ENCODE measurements at places on chromosomes 6 and 20.

DNA sequence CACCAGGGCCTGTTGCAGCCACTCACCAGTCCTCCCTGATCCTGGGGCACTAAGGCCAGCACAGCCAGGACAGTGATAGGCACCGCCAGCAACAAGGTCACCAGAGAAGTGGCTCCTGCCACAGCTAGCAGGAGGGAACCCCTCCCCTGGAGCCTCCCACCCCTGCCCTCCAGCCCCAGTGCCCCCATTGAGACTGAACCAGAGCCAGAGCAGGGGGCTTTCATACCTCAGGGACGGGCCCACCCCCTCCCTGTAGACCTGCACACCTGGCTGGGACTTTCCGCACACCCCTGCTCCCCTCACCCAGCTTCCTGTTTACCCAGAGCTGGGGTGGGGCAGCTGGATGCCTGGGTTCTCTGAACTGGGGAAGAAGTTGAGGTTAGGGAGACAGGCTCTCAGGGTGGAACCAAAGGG, at the start of gene LTB:
TSS of gene LTB (minus strand) at position 195 of the 414 bp plus-strand sequence. CDS start at position 188, 7 bp downstream.
- no peak for DNase-seq

- DNase-seq, result no peak
Observed at GRCh38 chr6:50120300-50120699, 70.6 kb upstream of the DEFB112 start.

GRCh38 chr6:153476243-153476642, 345.2 kb upstream of the RGS17 start:
- no peak for DNase-seq

DNA sequence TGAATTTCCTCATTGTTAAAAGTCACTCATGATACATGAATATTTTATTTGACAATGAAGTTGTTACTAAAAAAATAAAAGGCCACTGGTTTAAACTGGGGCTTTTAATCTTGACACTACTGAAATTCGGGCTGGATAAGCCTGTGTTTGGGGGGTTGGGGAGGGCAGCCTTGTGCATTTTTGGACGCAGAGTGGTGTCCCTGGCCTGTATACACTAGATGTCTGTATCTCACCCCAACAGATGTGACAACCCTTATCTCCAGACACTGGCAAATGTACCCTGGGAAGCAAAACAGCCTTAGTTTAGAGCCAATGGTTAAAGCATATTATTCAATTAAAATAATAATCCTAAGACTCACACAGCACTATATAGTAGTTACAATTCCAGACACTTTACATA, 24.8 kb downstream of the MAN1A1 start:
- no peak for DNase-seq

- DNase-seq, result no peak
Observed at GRCh38 chr6:117545161-117545595, 57.1 kb downstream of the GOPC start.

DNA sequence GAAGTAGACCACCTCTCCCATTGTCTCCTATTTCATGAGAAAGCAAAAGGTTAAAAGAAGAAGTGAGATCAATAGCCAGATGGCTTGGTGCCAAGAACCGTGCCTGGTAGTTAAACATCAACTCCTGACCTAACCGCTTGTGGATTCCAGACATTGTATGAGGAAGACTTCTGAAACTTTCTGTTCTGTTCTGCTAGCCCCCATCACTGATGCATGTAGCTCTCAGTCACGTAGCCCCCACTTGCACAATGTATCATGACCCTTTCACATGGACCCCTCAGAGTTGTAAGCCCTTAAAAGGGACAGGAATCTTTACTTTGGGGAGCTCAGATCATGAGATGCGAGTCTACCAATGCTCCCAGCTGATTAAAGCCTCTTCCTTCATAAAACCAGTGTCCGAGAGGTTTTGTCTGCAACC, 301.2 kb downstream of the RNGTT start:
- no peak for DNase-seq

DNA sequence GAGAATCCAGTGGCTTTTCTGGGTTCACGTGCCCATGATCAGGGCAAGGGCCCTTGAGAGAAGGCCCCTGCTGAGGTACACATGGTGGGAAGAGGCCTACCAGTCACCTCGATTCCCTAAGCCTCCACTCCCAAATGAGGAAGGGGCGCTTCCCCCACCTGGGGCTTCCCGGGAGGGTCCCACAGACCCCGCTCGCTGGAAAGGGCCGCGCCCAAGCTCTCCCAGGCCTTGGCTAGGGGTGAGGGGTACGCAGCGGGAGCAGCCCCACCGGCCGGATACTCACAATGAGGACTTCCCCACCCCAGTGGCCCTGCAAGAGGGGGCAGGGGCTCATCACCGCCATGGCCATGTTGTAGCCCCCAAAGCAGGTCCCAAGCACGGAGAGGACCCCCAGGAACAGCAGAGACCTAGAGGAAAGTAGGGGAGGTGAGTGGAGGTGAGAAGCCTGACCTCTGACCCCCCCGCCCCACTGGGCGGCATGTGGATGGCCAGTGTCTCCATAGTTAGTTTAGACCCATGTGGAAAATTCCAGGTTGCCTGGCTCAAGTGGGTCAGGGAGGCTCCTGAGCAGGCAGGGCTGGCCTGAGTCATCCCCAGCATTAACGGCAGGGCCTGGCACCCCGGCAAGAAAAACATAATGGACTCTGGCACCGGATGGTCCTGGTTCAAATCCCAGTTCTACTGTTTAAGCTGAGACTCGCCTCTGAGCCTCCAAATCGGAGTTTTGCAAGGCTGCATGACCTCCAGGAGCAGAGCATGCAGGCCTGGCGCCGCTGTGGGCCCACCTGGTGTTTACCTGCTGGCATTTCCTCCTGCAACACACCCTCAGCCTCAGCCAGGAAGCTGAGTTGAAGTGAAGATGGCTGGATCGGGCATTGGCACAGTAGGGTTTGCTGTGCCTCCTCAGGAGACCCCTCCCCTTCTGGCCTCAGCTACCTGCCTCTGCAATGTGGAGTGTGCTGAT, 6.6 kb downstream of the SLC52A3 start:
- DNase-seq, result no peak

GRCh38 chr6:34350137-34350933, 42.1 kb downstream of the NUDT3 start:
- no peak for DNase-seq

- no peak for DNase-seq
Observed at GRCh38 chr6:148529010-148529409, 186.4 kb downstream of the SASH1 start.

- DNase-seq, result no peak
Observed at GRCh38 chr6:129050086-129050485, 167.1 kb downstream of the LAMA2 start.

- no peak for DNase-seq
Observed at GRCh38 chr6:132961610-132962009, 147.2 kb downstream of the RPS12 start.

DNA sequence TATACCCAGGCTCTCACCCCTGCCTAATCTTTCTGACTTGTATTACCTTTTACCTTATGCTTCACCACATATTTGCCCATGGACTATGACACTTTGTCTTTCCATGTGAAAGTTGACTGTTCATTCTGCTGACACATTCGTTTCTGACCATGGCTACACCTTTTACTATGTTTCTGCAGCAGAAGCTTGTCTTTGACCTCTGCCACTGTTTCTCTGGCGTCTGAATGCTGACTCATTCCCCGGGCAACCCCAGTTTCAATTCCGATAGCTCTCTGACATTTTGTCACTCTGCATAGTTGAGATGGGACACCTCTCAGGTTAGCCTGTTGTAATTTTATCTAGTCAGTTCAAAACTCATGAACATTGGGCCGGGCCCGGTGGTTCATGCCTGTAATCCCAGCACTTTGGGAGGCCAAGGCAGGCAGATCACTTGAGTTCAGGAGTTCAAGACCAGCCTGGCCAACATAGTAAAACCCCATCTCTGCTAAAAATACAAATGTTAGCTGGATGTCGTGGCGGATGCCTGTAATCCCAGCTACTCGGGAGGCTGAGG, 50.7 kb downstream of the SLC26A8 start:
- DNase-seq, result no peak

DNA sequence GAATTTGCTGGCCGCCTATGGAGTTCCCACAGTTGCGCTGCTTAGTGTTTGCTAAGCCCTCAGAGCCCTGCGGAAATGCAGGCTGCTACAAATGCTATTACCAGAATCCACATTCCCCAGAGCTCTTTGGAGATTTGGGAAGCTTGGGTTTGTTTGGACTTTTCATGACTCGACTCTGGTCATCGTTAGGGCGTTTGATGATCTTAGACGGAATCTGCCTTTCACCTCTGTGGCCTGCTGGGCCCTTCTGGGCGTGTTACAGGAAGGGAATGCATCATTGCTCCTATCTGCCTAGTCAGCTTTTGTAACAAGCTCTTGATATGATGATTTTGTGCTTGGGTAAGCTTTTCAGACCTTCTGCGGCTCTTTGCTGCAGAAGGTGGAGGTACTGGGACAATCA, 50.8 kb downstream of the EYA2 start:
- no peak for DNase-seq

DNA sequence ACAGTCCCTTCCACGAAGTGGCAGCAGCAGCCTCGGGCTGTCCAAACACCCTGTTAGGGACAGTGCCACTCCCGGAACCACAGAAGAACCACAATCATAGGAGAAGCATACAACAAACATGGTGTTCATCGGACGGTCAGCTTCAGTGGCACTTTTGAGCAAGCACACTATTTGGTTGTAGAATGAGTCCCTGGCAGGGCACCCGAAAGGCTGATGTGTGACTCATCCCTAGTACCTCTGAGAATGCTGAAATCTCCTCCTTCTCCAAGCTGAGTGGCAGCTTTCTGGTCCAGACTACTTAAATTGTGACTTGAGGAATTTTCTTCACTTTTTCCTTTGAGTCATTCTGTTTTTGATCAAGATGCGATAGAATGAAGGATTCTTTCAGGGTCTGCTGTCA, 282.5 kb downstream of the ESR1 start:
- DNase-seq, result no peak

- DNase-seq, result no peak
Observed at GRCh38 chr6:16327777-16328325, 89.5 kb downstream of the GMPR start.

- peak; percentile 6 for DNase-seq
Observed at GRCh38 chr6:168468045-168468444, 27.1 kb downstream of the SMOC2 start.

- peak; percentile 86 for DNase-seq
Observed at GRCh38 chr6:8707956-8708772, 272.8 kb upstream of the SLC35B3 start.

DNA sequence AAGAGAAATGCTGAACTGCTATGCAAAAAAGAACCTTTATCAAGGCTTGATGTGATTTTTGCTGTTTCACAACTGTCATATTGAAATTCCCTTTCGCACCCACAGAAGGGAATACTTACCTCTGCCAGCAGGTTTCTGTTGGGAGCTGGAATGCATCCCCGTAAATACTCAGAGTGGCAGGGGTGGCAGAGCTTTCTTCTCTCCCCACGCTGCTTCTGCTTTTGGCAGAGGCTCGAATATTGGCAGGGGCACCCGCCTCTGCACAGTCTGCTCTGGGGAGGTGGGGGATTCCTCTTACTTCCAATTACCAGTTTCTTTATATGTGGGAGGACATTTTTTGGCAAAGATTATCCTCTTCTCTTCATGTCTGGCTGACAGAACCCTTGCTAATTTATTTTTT, 28.4 kb downstream of the TMEM200A start:
- no peak for DNase-seq

GRCh38 chr6:42163981-42164380, 9.2 kb upstream of the GUCA1A start:
- no peak for DNase-seq

DNA sequence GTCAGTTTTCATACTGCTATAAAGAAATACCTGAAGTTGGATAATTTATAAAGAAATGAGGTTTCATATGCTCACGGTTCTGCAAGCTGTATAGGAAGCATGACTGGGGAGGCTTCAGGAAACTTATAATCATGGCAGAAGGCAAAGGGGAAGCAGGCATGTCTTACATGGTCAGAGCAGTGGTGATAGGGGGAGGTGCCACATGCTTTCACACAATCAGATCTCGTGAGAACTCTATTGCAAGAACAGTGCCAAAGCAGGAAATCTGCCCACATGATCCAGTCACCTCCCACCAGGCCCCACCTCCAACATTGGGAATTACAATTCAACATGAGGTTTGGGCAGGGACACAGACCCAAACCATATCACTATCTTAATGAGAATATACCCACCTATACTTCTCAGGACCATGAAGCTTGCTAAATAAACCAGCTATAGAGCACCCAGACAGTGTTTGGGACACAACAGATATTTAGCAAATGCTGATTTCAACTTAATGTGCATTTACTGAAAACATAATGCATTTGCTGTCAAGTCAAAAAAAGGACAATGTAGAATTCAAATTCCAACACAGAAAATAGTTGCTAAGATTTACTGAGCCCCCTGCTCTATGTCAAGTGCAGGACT, 63.8 kb downstream of the TNFRSF21 start:
- DNase-seq, result peak; percentile 45

- DNase-seq, result no peak
Observed at GRCh38 chr6:53070806-53071205, 5.6 kb downstream of the FBXO9 start.

- DNase-seq, result no peak
Observed at GRCh38 chr6:14571746-14572145, 454.2 kb downstream of the CD83 start.

DNA sequence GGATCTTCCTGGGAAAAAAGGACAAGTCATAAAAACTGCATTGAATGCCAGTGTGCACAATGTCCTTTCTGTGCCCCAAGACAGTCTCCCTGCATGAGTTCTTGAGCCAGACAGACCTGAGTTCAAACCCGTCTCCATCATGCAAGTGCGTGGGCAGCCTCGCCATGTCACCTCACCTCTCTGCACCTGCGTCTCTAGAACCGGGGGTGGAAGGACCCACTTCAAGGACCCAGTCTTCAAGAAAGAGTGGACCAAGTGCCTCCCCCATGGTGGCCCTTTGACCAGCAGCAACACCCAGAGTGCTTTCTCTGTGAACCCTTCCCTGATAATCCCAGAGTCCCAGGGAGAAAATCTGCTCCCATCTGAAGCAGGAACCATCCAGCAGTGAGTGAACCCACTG, 23.5 kb upstream of the ANGPT4 start:
- no peak for DNase-seq

- peak; percentile 95 for DNase-seq
Observed at GRCh38 chr20:33666293-33667244, at the start of gene ACTL10. ACTL10 (plus strand) TSS chr20:33666943; CDS start chr20:33667498, 555 bp downstream.

GRCh38 chr6:116783852-116784251, 18.3 kb upstream of the FAM162B start:
- DNase-seq, result no peak

Data from NCI-H2081 (cell line).